Naive thymus-derived CD8-positive, alpha-beta T cell (primary cell): ENCODE measurements at places on chromosomes 1 and 21.

DNA sequence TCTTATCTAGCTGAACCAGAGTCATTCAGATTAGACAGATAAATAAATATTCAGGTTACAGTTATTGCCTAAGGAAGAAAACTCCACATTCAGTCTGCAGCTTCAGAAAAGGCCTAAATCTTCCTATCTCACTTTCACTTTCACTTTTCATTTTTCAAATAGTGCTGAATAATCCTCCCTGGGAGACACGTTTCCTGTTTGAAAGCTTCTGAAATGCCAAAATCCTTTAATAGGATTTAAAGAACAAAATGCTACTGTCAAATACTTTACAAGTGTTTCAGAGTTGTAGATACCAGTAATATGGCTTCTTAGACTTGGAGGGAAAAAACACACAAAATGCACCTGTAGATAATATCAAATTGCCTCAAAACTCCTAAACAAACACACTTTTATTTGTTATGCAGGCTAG is 3.9 kb downstream of the PSMB2 start:
- no peak for DNase-seq

DNA sequence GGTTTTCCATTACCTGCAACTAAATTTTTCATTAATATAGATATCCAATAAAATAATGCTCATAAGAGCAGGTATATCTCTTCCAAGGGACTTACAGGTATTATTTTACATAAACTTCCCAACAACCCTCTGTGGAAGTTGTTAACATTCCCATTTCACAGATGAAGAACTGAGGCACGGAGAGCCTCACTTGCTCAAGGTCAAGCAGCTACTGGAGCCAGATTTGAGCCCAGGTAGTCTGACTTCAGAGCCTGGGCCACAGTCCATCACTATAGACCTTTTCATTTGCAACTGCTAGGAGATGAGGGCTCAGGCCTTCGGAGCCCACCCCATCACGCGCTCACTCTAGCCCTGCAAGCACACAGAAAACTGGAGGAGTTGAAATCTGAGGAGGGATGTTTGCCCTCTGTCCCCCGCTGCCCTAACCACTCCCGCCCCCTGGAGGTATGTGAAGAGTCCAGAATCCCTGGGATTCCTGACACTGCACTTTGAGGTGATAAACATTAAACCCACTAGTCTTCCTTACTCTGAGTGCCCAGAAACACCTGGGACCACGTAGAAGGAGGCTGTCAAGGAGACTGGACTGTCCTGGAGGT is 11.7 kb upstream of the ALPL start:
- no peak for DNase-seq

- DNase-seq = no peak
These were observed 15.1 kb downstream of the FAAP20 start for GRCh38 chr1:2179283-2180013.

GRCh38 chr1:83705091-83705490 is 293.8 kb downstream of the TTLL7 start:
- no peak for DNase-seq

- DNase-seq = no peak
These were observed 5.1 kb downstream of the PRRX1 start for GRCh38 chr1:170669107-170669445.

DNA sequence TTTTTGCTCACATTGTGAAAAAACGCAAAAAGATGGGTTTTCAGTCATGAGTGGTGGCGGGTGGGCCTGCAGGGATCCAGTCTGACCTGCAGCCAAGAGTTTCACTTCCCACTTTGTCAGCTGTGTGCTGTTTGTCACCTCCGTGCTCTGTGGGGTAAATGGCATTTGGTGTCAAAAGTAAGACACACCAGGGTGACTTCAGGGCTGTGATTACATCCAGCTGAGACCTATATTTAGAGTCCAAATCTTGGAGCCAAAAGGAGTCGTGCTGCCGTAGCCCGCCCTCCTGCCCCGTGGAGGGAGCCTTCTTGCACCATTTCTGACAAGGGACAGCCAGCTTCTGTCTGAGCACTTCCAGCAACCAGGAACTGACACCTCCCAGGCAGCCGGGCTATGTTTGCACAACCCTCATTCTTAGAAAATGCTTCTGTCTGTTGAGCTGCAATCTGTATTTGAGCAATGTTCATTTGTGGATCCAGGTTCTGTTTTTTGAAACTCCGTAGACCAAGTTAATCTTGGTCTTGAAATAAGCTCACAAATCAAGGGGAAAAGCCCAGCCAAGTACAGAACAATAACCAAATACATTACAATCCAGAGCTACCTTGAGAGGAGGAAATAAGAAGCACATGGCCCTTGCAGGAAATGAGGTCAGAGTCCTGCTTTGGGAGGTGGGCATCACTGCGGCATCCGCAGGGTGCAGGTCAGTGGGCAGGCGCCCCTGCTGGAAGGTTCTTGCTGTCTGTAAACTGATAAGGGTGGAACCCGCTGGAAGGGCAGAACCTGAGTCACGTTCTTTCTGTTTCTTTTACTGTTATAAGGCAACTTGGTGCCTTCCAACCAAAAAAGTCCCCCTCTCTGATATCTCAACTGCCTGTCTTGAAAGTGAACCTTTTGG is 14.4 kb downstream of the ABCG1 start:
- DNase-seq = peak; percentile 82

DNA sequence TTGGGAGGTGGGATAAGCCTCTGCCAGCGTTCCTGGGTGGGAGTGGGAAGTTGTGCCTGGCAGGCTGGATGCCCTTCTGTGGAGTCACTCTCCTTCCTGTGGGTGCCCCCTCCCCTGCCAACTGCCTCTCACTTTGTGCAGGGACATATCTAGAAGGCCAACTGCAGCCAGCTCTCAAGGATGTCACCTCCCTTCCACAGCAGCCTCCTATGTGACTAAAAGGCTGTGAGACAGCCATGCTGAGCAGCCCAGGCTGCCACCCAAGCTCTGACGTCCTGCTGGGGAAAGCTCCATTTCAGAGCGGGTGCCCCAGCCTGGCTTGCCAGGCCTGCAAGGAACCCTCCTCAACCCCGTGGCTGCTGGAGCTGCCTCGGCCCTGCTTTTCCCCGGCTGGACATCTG is 19.6 kb upstream of the SLC26A9 start:
- DNase-seq = no peak

GRCh38 chr1:168518201-168518689 is 25.6 kb downstream of the XCL2 start:
- DNase-seq = no peak

DNA sequence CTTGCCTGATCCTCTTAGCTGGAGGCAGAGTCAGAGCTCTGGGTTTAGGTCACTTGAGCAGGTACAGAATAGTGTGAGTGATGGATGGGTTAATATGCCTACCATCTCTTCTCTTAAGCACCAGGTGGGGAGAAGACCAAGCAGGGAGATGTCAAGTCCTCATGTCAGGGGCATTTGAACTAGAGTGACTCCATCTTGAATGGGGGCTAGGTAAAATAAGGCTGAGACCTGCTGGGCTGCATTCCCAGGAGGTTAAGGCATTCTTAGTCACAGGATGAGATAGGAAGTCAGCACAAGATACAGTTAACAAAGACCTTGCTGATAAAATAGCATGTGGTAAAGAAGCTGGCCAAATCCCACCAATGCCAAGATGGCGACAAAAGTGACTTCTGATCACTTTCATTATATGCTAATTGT is 77.4 kb upstream of the BTG3 start:
- DNase-seq = no peak

DNA sequence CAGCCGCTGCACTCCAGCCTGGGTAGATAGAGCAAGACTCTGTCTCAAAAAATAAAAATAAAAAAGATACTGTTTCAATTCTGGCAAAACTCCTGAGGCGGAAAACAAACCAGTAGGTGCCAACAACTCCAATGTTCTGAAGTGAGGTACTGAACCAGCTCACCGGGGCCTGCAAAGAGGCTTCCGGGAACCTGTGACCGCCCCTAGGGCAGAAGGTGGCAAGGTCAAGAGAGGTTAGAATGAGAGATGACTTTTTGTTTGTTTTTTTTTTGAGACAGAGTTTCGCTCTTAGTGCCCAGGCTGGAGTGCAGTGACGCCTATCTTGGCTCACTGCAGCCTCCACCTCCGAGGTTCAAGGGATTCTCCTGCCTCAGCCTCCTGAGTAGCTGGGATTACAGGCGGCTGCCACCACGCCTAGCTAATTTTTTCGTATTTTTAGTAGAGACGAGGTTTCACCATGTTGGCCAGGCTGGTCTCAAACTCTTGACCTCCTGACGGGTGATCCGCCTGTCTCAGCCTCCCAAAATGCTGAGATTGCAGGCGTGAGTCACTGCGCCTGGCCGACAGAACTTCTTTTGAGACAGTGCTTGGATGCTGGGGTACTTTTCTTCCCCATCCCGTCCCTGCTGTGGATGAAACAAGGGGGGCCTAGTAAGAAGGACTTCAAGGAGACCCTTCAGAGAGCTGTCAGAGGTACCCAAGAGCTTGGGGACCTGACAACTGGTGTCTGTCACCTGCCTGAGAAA is 91.9 kb upstream of the SLC25A33 start:
- no peak for DNase-seq

- DNase-seq = no peak
These were observed 64.5 kb downstream of the COL18A1 start for GRCh38 chr21:45469273-45470086.
